ENCODE measurements at places on chromosomes 1 and 21.

- DNase-seq, result no peak
Observed at GRCh38 chr1:38256072-38256471, 209.5 kb upstream of the POU3F1 start.

DNA sequence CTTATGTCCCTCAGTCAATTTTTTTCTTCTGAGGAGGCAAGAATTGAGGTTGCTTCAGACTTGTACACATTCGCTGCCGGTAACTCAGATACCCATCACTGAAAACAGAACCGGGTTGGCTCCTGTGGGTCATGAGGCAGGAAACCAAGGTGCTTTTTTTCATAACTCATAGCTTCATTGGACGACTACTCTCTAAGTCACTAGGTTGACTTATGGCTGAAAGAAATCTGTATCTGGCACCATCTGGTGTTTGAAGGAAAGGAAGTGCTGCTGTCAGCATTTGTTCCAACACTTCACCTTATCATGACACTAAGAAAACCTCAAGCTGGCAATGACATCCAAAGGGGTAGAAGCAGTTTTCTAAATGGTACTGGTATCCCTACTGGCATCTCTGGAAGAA lies 82.3 kb downstream of the TBX19 start:
- DNase-seq, result no peak

- no peak for DNase-seq
Observed at GRCh38 chr1:211527006-211527405, 35.0 kb upstream of the RD3 start.

- DNase-seq, result no peak
Observed at GRCh38 chr1:65167586-65168242, 19.7 kb downstream of the AK4 start.

- DNase-seq, result no peak
Observed at GRCh38 chr1:61494000-61494399, 230.9 kb downstream of the TM2D1 start.

DNA sequence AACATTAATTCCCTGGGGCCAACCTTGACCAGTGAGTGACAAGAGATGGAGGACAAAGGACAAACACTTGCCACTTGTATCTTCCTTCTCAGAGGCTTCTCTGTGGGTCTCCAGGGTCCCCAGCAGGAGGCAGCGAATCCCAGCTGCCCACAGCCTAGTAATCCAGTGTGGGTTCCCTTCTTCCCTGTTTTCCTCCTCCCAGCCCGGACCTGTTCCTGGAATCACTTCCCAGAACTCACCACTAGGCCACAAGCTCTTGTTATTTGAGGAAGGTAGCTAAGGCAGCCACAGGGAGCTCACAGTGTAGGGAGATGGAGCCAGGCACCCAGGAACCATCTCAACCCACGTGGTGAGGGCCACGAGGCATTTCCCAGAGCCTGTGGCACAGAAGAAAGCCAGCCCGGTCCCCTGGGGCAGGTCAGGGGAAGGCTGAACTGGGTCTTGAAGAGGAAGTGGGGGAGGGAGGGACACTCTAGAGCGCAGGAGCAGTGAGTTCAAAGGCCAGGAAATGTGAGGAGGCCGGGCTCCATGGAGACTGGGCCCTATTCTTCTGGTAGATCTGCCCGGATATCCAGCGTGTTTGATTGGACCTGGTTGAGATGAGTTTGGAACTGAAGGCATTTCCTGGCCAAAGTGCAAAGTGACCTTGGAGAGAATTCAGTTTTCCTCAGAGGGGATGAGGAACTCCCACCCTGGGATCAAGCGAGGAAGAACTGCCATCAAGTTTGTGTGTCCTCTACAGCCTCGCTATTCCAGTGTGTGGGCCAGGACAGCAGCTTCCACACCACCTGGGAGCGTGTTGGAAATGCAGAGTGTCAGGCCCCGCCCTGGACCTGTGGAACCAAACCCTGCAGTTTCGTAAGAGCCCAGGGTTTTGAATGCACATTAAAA lies 20.3 kb upstream of the C2CD2 start:
- no peak for DNase-seq

DNA sequence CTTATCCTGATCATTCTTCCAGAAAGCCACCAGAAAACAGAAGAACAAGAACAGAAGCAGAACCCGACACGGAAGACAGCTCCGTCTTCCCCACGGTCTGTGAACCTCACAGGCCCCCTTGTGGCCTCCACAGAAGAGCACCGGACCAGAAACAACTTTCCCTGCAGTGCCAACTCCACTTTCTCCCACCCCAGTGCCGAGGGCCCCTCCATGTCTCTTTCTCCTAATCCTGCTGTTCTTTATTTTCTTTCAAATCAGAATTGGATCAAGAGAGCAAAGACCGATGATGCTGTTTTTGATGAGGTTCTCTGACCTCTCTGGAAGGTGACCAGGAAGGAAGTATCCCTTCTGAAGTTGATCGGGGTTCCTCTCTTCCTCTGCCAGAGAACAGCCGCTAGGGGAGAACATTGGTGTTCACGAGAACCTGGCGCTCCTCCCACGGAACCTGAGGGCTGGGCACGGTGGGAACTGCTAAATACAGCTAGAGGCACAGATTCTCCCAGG lies 58.9 kb upstream of the CTTNBP2NL start:
- DNase-seq, result peak; percentile 39

Data from kidney (tissue), 22 donors.